ENCODE measurements at places on chromosomes 13 and 19.

GRCh38 chr13:27125357-27126282 lies 46.0 kb downstream of the USP12 start:
- DNase-seq, result no peak

DNA sequence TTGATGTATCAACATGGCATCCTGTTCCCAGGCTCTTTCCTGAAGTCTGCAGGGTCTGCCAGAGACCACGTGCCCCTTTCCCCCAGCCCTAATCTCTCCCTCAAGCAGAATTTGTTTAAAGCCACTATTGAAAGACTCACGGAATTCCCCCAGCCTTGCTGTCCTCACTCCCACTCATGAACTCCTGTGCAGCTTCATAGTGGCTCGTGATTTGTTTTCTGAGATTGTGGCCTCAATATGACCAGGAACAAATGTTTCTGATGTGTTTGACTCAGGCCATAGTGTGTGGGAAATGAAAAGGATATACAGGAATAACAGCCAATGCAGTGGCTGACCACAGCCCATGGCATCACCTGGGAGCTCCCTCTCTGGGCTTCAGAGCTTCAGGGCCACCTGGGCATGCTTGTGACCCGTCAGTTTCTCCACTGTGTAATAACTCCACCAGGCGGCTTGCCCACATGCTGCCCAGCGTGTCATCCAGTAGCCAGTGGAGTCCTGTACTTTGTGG lies 8.1 kb upstream of the SERPINE3 start:
- DNase-seq, result no peak

GRCh38 chr19:11457831-11458230 lies 22.4 kb downstream of the PRKCSH start:
- DNase-seq, result no peak

- no peak for DNase-seq
Observed at GRCh38 chr13:49226613-49227012, 6.5 kb downstream of the MLNR start.

DNA sequence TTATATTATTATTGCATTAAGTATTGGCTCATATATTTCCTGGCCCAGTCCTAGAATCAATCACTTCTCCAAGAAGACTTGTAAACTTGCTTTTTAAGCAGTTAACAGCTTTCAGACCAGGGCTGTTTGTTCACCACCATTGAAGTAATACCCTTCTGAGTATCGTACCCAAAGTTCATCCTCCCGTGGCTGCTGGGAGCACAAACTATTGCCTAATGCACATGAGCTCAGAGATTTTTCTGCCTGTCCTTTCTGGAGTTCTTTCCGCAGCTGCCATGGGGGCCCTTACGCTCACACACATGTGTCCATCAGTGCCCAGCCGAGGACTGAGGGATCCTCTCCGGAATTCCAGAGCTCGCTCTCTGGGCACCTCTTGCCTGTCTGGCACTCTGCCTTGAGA lies 51.5 kb downstream of the MRPL57 start:
- no peak for DNase-seq

DNA sequence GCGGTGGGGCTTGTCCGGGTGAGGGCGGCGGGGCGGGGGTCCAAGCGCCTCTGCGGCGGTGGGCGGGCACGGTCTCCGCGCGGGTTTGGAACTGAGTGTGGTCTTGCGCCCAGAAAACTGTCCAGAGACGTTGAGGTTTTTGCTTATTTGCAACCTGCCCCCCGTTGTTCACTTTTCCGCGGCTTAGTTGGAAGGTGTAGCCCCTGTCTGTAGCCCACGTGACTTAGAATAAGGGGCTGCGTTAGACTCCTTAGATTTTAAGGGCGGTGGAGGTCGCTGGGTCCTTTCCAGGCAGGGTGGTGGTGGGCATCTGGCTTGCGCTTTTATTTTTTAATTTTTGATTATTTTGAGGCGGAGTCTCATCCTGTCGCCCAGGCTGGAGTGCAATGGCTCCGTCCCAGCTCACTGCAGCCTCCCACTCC lies 748 bp downstream of the RPS15 start:
- no peak for DNase-seq

DNA sequence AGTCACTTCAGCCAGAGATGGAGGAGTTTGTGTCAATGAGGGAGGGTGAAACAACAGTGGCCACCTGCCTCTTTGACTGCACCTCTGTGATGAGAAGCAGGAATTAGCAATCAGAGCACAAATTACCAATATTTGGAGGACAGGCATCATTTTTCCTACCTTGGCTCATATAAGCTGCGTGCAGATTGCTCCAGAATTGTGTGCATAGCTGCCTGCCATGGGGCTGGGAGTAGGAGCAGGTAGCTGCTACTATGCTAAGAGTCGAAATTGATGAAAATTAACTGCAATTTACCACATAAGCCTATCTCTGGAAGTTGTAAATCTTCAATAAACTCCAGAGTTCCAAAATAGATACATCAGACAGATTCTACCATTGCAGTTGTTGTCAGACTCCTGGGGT lies 167.5 kb upstream of the HTR2A start:
- no peak for DNase-seq

GRCh38 chr19:33215438-33216197 lies 10.0 kb downstream of the SLC7A10 start:
- no peak for DNase-seq

DNA sequence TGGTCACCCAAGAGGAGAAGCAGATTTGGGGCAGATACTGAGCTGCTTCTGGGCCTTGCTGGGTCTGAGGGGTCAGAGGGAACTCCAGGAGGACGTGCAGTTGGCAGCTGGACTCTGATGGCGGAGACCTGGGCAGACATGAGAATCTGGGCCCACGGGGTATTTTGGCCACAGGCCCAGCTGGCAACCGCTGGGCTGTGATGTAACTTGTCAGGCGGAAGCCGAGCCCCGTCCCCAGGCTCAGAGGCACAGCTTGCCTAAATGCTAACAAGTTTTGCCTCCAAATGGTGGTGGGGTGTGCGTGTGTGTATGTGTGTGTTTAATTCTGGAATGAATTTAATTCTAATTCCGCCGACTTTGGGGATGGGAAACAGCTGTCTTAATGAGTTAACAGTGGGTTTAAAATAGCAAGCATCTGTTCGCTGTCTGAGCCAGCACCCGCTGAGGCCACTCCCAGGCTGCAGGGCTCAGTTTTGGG lies 11.6 kb downstream of the ZNRF4 start:
- no peak for DNase-seq

DNA sequence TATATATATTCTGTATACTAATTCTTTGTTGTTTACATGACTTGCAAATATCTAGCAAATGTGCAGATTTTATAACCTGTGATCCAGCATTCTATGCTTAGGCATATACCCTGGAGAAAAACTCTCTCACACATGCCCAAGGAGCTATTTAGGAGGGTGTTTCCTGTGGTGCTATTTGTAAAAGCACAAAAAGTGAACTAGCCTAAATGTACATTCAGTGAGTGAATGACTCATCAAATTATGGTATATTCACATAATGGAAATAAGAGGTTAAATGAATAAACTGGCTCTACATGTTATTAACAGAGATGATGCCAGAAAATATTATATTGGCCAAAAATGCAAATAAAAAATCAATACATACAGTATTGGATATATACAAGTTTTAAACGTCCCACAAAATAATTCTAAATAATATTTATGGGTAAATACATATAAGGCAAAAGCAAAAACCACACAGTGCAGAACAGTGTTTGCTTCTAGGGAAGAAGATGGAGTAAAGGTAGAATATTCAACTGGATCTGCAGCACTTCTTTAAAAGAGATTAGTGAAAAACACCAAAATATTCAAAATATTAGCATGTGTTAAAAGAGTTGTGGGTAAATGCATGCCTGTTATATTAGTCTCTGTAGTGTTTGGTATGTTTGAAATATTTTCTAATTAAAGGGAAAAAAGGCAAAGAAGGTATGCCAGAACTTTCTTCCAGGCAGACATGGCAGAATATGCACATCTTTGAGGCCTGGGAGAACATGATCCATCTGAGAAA lies 344.7 kb downstream of the KLF5 start:
- DNase-seq, result no peak

DNA sequence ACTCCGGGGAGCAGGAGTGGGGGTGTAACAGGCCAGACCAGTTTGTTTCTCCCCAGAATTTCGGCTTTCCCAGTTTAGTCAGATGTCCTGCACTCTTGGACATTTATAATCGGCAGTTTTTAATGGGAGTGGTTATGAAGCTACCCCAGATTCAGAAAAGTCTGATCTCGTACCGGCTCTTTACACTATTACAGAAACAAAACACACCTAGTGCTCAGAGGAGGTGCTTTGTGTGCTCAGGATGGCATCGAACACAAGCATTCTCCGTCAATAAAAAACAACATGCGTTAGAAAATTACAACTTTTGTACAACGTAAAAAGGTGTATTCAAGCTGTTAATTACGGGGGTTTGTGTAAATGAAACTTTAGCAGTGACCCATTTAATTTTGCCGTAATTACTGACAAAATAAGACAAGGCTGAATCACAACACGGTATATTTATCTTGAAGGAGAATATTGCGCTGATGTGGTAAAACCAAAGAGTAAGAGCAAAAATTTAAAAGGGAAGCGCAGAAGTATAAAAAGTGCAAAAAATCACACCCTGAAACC lies 6.6 kb upstream of the SOX1 start:
- DNase-seq, result no peak

GRCh38 chr19:2720777-2721569 lies at the start of gene DIRAS1:
Gene DIRAS1 (minus strand): TSS chr19:2721372. CDS start chr19:2717806, 3,566 bp downstream.
- no peak for DNase-seq

DNA sequence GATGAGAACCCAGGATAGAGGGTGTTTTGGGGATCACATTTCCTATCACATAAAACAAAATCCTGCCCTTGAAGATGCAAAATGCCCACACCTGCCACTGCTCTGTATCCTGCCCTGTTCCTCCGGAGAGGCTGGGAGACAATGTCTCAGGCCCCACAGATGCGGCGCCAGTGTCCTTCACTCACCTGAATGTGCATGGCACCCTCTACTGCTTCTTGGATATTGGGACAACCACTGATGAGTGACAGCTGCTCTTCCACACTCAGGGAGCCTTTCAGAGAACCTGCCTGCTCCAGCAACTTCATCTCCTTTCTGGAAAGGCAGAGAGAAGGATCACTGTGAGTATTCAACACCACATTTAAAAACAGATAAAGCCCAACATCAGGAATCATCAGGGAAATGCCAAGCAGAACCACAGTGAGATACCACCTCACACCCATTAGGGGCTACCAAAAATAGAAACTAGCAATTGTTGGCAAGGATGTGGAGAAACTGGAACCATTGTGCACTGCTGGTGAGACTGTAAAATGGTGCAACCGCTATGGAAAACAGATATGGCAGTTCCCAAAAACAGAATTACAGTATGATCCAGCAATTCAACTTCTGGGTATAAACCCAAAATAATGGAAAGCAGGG lies 36.4 kb downstream of the CRYL1 start:
- no peak for DNase-seq

- no peak for DNase-seq
Observed at GRCh38 chr19:57239982-57240310, 486 bp upstream of the ZNF805 start.

DNA sequence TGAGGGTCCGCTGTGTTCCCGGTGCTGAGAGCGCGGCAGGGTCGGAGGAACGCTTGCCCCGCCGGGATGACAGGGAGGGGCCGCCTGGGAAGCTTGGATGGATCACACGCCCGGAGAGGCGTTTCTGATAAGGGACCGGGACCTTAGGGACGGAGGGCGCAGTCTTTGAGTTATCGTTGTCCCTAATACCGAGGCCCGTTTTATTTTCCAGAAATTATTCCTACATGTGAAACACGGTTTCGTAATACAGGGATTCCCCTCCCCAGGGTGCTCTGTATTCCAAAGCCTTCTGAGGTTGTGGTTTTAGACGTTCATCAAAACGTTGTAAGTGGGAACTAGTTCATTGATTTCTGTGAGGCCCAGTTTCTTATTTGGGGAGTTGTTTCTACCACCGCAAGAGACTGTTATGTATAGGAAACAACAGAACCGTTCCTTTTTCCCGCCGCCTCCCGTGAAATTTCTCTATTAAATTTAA lies 752 bp downstream of the PDCD5 start:
- DNase-seq, result no peak

All from occipital lobe (tissue), 3 donors.